ENCODE measurements at places on chromosomes 6 and 20.

DNA sequence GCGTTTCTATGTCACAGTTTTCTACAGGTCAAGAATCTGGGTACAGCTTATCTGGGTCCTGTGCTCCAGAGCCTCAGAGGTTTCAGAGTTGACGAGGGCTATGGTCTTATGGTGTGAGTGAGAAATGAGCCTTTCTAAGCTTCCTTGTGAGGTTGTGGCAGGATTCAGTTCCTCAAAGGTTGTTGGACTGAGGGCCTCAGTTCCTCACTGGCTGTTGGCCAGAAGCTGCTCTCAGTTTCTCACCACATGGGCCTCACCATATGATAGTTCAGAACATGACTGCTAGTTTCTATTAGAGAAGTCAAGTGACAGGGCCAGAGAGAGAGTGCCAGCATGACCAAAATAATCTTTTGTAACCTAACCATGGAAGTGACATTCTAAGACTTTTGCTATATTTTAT, 96.1 kb downstream of the NUS1 start:
- DNase-seq, result no peak

DNA sequence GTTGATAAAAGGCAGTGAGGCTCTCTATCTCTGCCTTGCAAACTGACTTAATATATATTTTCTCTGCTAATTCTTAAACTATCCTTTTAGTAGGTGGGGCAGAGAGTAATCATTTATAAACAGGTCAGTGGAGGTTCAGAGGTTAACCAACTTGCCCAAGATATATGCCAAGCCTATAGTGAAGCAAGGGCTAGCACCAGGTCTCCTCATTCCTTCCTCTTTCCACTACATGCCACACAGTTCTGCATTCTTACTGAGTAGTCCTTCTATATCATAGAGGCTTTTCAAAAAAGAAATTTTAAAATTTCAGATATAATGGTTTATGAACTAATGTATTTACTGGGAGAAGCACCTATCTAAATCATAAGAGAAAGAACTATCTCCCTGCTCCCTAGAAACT, 8.5 kb downstream of the ARG1 start:
- no peak for DNase-seq

- peak; percentile 92 for DNase-seq
These were observed 112.6 kb downstream of the PLCB1 start for GRCh38 chr20:8244637-8245036.

GRCh38 chr6:22146931-22147701, 149.7 kb downstream of the PRL start:
- DNase-seq, result peak; percentile 8

- DNase-seq, result peak; percentile 72
These were observed 54.8 kb downstream of the NFATC2 start for GRCh38 chr20:51487565-51488268.

GRCh38 chr20:25198663-25199383, 3.3 kb downstream of the ENTPD6 start:
- no peak for DNase-seq

GRCh38 chr20:2742934-2743559, 50.5 kb downstream of the EBF4 start:
- DNase-seq, result peak; percentile 68

DNA sequence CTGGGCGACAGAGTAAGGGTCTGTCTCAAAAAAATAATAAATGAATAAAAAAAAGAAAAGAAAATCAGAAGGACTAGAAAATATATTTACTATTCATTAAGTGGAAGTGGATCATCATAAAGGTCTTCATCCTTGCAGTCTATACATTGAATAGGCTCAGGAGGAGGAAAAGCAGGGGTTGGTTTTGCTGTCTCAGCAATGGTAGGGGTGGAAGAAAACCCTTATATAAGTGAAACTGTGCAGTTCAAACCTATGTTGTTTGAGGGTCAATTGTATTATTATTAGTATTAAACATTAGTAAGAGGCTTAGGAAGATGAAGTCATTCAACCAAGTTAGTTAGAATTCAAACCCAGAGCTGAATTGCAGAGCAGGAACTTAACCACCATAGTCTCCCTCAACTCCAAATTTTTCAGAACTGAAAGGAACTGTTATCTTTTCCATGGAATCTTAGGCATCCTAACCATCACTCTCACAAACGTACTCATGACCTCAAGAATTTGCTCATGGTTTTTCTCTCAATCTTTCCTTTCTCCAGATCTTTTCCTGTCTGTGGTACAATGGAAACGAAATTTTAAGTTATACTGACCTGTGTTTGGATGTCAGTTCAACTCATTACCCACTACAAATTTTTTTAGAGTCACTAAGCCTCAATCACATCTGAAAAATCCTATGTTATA, 7.7 kb upstream of the SMIM13 start:
- DNase-seq, result peak; percentile 73

DNA sequence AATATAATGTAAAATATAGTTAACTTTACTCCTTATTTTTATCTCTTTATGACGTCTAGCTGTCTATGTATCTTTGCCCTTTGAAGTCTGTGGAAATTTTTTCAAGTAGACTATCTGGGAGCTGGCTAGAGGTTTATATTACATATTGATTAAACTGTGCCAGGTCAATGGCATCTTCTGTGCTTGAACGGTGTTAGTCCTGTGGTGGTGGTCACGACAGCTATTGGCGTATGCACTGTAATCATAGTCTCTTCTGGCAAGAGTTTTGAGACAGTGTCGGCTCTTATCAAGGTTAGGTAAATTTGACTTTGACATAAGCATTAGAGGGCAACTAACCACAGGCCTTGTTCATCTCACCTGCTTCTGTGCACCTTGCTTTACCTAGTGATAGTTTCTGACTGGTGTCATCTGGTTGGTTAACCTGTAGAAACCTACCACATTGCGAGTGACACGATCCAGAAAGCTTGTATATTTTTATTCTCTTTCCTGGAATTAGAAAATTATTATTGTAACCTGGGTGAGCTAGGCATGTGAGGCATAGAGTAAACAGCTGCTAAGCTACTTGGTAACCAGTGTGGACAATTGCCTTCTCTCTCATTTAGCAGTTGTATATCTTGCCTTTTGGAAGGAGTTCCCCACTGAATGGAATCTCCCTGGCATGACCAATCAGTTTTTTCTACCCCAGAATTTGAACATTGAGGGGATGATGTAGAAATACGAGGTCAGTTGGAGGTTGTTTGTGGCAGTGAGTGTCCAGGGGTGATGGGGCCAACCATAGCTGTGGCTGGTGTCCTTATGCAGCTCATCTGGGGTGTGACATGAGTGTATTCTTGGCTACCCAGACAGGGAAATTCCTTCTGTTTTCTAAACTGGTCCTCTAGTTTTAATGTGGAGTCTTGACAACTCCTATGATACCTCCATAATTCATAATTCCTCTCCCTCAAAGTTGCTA, 45.9 kb downstream of the SH3BGRL2 start:
- DNase-seq, result no peak

- no peak for DNase-seq
These were observed 50.2 kb downstream of the RREB1 start for GRCh38 chr6:7157752-7158616.

- no peak for DNase-seq
These were observed 125.8 kb downstream of the C6orf118 start for GRCh38 chr6:165183496-165184140.

DNA sequence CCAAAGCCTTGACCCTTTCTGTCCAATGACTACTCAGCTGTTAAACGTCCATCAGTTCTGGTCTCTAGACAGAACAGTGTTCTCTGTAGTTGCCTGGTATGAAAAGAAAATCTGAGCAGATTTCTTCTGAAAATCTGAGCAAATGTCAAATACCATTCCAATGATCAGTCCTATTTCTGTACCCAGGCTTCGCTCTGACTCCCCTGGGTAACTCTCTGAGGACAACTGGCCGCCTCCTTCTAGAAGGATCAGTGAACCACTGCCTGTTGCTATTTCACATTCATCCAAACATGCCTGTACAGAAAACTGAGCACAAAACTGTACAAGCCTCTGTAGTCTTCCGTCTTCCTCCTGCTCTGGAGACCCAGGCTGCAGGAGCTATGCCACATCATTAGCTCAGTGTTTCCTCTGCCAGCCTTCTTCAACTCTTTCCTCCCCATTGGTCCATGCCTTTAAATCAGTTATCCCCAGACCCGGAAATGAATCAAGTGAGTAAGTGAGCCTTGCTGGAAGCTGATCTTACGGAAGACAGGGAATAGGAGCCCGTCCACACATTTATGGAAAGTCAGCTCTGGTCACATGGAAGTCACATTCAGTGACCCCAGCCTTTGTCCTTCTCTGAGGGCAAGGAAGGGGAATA, 63.3 kb downstream of the DAAM2 start:
- DNase-seq, result no peak

- DNase-seq, result peak; percentile 31
These were observed 71.5 kb upstream of the HDAC2 start for GRCh38 chr6:114042267-114043016.

DNA sequence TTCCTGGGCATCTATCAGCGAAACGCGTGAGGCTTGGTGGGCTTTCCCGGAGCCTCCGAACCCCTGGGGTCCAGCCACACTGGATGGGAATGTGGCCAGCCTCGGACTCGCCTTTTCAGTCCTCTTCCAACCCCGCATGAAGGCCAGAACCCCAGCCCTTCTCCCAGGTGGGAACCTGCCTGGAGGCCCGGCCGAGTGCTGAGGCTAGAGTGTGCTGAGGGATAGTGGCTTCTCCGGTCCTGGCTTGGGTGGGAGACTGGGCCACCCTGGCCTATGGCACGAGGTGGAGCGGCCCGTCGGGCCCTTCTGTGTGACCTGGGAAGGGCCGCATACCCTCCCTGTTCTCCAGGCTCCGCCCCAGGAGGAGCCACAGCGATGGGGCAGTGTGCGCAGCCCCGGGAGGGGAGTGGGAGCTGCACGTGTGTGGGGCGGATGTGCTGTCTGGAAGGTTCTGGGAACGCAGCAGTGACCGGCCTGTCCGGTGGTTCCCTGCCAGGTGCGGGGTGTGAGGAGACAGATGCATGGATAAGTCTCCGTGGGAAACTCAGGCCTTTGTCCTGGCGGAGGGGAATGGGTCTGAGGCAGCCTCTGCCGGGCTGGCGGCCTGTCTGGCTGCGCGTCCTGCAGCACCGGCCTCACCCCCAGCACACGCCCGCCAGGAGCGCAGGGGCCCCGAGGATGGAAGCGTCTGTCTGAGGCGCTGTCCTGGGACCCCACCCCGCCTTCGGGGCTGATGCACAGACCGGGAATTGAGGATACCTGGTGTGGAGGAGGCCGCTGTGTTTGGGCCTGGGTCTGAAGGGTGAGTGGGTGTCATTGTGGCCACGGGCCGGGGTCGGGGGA, 1.1 kb upstream of the BHLHE23 start:
- no peak for DNase-seq

DNA sequence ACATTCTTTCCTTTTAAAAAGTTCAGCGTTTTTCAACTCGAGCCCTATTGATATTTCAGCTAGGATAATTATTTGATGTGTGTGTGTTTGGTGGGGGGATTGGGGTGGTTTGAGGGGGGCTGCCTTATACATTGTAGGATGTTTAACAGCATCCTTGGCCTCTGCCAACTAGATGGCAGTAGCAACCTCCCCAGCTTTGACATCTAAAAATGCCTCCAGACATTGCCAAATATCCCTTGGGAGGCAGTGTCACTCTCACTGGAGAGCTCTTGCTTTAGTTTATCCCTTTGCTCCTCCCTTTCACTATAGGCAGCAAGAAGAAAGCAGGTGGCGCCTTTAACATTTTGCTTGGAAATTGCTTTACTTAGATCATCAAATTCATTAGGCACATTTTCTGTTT, 14.6 kb upstream of the TP53TG5 start:
- no peak for DNase-seq

DNA sequence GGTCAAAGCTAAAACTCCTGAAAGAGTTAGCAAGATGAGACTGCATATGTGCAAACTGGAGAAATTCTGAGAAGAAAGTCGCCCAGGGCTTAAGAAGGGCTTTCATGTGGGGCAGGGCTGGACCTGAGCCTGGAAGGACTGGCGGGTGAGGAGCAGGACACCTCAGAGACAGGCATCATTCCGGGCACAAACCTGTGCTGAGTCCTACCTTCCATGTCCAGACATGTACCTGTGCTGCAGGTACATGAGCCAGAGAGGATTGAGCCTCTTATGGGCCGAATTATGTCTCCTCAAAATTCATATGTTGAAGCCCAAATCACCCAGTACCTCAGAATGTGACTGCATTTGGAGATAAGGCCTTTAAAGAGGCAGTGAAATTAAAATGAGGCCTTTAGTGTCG, 171.0 kb downstream of the QRSL1 start:
- no peak for DNase-seq

DNA sequence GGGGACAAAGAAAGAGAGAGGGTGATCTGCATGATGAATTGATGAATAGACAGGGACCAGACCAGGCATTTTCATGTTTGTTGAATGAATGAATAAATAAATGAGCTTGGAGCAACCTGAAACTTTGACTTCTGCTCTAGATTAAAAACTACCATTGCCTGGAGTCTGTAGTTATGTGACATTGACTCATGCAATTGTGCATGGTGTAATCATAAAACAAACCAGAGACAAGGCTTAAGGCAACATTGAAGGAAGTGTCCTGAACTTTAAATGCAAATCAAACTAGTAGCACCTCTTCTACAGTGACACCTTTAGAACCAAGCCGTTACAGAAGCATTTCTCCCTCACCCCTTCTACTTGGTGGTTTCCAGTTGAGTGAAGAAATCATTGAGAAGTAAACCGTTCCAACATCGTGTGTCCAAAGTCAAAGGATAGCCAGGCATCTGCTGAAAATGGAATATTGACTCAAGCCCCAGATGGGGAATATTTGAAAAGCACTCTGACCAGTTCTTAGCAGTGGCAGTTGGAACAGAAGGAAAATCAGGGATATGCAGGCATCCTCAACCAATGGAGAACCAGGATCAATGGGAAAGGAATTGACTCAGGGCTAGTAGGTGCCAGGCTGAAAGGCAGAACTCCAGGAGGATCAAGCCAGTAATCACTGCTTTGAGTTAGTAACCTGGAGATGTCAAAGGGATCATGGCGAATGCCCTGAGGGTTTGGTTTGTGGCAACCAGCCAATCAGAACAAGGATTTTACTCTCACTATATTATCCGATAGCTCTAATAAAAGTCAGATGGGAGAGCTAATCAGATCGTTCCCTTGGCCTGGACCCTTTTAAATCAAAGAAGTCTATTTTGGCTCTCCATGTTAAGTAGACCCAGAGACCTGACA, 171.2 kb upstream of the TSHZ2 start:
- no peak for DNase-seq

DNA sequence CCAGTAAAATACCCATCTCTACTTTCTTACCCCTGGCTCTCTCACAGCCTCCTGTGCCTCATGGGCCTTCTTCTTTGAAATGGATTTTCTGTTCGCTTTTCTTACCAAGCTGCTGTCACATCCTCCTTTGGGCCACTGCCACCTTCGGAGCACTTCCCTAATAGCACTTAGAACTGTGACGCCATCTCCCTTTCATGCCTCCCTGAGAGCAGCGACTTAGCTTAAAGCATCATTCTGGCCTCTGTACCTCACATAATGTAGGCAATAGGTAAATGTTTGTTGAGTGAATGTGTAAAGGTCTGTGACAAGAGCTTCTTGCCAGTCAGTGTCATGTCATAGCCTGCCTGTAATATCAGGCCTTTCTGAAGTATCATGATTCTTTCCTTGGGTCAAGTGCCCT, 78.8 kb downstream of the ADGRG6 start:
- DNase-seq, result no peak
